ENCODE measurements at places on chromosomes 16 and 17.
A peak's percentile ranks its signal among the peaks of the same experiment; 100 is the strongest.

- DNase-seq = no peak
Measured at GRCh38 chr17:68497885-68498319, 14.3 kb upstream of the PRKAR1A start.

DNA sequence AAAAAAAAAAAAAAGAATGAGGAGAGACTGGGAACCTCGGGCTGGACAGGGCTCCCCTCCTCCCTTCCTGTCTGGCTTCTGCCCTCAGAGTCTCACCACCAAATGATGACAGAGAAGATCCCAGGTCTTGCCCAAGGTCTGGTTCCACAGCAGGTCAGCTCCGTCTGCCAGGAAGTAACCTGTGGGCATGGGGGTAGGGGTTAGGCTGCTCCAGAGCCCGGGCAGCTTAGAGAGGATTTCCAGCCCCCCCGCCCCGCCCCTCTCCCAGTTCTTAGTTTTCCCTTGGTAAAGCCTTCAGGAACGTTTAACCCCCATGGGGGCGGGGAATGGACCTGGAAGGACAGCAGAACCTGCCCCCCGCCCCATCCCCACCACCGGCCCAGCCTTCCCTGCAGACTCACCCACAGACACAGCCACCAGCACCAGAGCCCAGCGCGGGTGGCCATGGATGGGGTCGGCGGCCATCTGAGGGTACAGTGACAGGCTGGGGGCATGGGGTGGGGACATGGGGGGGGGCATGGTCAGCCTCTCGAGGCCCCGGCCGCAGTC is 700 bp downstream of the TLCD2 start:
- no peak for DNase-seq

- no peak for DNase-seq
Measured at GRCh38 chr16:19166500-19166899, 1.5 kb upstream of the SYT17 start.

DNA sequence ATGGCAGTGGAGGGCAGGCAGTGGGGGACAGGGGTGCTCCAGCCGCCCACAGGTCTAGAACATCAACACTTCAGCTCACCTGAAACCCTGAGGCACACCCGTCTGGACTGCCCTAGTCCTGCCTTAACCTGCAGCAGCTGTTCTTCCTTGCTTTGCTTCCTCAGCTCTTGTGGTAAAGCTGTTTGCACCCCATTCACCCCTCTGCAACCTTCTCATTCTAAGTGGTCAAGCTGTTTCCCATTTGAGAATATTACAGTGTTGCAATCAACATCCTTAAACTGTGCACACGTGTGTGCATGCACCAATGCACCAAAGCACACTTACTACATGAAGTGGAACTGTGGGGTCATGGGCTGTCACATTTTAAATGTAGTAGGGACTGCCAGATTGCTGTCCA is 32.4 kb downstream of the SCNN1B start:
- DNase-seq = no peak

DNA sequence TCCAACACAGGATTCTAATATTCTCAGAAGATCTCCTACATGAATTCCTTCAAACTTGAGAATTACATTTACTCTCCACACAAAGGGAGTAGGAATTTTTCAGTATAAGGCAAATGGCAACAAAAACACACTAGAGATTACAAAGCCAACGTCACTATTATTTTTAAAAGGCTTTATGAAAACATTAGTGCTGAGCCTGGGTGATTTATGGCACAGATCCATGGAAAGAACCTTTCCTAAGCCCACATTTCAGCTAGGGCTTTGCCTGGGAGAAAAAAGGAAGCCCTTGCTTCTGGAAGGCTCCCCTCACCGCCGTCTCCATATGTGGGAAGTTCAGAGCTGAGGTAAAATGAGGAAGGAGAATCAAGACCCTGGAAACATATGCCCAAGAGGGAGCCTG is 499.4 kb upstream of the HSBP1 start:
- DNase-seq = no peak

DNA sequence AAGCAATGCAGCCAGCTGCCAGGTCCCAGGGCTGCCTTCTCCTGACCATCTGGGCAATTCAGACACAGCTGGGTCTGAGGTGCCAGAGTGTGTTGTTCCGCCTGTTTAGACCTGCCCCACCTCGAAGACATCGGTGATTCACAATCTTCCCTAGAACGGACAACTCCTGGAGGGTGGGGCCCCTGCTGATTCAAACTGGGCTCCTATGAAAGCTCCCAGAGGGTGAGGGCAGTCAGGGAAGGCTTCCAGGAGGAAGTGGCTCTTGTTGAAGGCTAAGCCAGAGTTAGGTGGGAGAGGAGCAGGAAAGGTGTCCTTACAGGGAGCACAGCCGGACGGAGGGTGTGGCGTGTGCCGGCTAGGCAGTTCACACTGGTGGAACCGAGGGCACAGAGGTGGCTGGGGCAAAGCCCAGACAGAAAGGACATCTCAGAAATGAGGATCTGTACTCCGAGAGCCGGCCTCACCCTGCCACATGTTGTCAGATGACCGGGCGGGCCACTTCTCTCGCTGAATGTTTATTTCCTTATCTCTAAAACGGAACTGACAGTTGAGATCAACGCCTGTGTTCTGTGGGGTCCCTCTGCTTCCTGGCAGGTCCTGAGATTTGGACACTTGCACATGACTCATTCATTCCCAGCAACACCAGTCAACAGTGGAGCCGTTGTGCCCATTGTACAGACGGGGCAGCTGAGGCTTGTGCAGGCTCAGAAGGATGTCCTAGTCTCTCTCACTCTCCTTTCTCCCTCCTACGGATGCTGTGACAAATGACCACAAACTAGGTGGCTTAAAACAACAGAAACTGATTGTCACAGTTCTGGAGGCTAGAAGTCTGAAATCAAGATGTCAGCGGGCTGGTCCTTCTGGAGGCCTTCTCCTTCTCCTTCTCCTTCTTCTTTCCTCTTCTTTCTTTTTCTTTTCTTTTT is 26.9 kb upstream of the LITAF start:
- no peak for DNase-seq

- no peak for DNase-seq
Measured at GRCh38 chr17:751269-752001, 629 bp downstream of the GEMIN4 start.

DNA sequence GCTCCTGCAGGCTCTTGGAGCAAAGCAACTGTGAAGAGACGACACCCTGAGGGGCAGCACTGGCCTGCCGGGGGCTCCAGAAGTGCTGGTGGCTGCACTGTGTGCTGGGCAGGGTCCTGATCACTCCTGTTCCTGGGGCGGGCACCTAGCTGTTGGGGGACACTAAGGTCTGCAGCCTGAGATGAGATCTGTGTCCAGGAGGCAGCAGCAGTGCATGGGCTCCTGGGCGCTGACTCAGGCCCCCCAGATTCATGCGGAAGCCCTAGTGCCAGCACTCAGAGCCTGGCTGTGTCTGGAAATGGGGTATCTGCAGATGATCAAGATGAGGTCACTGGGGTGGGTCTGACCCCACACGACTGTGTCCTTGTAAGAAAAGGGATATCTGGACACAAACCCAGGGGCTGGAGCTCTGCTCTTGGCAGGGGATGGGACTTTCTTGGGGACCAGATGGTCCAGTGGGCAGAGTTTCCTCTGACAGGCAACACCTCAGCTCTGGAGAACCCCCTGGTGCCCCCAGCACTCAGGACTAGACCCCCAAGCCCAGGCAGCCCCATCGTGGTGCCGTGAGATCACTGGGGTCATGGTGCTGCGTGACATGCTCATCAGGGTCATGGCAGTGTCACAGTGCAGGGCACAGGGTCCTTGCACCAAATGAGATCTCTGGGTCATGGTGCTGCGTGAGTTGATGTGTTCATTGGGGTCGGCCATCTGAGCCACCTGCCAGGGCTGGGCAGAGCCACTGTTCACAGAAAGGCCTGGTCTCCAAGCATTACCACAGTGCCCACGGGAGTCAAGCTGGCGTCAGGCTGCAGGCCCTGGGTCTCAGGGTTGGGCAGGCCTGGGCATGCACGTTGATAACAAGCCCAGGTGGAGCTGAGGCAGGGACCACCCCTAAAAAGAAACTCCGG is 9.5 kb downstream of the FAAP100 start:
- no peak for DNase-seq

DNA sequence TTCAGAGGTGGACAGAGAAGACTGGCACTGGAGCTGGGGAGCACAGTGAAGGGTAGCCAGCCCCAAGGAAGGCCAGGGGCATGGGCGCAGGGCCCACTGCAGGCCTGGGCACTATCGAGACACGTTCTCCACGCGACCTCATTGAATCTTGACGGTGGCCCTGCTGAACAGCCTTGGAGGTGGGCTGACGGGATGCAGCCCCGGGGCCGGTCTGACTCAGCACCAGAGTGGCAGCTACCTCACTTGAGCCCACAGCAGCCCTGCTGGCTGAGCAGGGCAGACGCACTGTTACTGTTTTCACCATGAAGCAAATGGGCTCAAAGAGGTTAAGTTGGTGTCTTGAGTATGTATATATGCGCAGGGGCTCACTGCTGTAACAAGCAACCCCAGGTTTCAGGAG is 78.8 kb upstream of the FOXF1 start:
- DNase-seq = no peak

DNA sequence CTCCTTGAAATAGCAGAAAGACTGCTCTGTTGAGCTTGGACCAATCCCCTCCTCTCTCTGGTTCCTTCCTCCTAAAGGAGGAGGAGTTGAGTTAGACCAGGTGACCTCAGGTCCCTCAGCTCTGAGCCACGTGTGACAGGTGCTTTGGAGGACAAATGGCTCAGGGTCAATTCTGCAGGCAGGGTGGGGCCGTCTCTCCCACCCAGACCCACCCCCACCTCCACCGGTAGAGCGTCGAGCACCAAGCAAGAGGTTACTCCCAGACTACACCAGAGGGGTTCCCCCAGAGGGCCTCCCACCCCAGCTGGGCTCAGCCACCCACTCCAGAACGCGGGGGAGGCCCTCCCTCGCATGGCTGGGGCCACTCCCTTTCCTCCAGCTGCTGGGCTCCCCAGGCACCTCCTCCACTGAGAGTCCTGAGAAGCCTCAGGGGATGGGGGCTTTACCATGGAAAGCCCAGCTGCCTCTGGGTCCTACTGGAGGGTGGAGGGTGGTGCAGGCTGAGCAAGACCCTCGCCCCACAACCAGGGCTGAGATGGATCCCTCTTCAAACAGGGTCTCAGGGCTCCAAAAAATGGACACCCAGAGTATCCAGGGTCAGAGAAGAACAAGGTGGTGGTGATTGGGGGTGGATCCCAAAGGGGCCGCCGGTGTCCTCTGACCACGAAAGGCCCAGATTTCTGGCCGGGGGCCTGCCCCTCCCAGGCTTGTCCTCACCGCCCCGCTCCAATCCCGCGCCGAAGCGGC is 7.6 kb downstream of the MYO1C start:
- no peak for DNase-seq

- no peak for DNase-seq
Measured at GRCh38 chr17:72987166-72987565, 105.3 kb downstream of the SLC39A11 start.

GRCh38 chr16:85311741-85312140 is 199.5 kb upstream of the CIBAR2 start:
- DNase-seq = no peak

- DNase-seq = peak; percentile 68
Measured at GRCh38 chr16:3536271-3536731, 35.5 kb downstream of the CLUAP1 start.

DNA sequence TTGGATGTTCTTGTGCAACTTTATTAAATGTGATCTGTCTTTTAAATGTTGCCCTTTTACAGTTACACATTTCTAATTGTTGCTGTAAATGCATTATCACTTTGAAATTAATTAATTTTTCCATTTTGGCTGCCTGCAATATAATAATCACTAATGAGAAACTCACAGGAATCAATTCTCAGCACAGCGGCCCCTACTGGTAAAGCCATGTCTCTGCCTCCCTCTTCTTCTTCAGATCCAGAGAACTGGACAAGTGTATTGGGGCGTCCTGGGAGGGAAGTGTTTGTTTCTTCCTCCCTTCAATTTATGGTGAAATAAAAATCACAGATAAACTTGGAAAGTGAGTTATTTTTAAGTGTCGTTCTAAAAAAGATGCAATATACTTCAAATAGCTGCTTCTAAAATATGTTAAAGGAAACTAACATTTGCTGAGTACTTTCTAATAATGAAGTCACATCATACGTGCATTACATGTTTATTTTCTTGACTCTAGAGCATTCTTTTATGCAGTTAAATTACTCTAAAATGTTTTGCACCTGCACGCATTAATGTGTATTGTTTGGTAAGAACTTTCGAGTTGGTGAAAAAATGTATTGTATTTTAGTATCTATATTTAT is 338.0 kb downstream of the WWOX start:
- no peak for DNase-seq

- no peak for DNase-seq
Measured at GRCh38 chr17:16929757-16930520, 42.0 kb downstream of the TNFRSF13B start.

- no peak for DNase-seq
Measured at GRCh38 chr17:57187391-57187790, 68.9 kb upstream of the MSI2 start.

- no peak for DNase-seq
Measured at GRCh38 chr16:78939597-78939996, 660.9 kb downstream of the MAF start.

DNA sequence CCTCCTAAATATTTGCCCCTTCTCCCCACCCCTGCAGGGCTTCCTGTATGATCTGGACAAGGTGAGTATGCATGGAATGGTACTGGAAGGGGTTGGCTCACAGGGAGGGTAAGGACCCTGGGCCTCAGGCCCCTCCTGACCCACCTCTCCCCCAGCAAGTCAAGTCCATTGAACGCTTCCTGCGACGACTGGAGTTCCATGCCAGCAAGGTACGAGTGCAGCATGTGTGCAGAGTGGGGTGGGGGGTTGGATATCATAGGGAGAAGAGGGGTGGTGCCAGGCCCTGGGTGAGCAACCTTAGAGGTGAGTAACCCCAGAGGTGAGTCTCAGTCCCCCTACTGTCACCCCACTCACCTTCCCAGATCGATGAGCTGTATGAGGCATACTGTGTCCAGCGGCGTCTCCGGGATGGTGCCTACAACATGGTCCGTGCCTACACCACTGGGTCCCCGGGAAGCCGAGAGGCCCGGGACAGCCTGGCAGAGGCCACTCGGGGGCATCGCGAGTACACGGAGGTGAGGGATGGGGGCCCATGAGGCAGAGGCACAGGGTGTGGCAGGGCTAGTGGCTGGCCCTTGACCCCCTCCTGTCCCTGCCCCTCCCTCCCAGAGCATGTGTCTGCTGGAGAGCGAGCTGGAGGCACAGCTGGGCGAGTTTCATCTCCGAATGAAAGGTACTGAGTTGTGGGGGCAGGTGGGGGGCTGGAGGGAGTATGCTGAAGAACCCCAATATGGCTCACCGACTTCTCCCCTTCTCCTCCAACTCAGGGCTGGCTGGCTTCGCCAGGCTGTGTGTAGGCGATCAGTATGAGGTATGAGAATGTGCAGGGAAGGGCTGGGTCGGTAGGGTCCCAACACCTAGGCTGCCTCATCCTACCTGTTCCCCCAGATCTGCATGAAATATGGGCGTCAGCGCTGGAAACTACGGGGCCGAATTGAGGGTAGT is 11.3 kb downstream of the RIPOR1 start:
- no peak for DNase-seq

GRCh38 chr17:62916684-62917571 is 49.1 kb upstream of the TANC2 start:
- no peak for DNase-seq

- DNase-seq = no peak
Measured at GRCh38 chr16:30985401-30986128, 558 bp downstream of the HSD3B7 start.

- DNase-seq = no peak
Measured at GRCh38 chr16:23110257-23110899, 38.9 kb downstream of the USP31 start.
